GM04503 (cell line): ENCODE measurements at places on chromosomes 2 and 18.

GRCh38 chr18:35075132-35075531 lies 33.9 kb downstream of the MAPRE2 start:
- no peak for DNase-seq

DNA sequence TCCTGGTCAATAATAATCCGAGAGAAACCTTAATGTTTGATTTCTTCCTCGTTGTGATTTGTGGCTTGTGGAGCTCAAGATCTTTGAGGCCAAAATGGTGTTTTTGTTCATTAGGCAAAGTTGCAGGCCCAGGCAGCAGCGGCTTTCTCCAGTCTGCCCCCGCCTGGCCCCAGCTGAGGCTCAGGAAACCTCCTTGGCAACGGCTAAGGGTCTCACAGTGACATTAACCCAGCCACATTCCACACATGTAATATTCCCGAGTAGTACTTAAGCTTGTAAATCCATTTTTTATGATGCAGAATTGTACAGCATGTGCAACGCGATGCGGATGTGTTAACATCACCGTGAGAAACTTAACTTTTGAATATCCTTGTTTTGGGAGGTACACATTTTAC lies 200.1 kb downstream of the BCL11A start:
- DNase-seq = no peak

DNA sequence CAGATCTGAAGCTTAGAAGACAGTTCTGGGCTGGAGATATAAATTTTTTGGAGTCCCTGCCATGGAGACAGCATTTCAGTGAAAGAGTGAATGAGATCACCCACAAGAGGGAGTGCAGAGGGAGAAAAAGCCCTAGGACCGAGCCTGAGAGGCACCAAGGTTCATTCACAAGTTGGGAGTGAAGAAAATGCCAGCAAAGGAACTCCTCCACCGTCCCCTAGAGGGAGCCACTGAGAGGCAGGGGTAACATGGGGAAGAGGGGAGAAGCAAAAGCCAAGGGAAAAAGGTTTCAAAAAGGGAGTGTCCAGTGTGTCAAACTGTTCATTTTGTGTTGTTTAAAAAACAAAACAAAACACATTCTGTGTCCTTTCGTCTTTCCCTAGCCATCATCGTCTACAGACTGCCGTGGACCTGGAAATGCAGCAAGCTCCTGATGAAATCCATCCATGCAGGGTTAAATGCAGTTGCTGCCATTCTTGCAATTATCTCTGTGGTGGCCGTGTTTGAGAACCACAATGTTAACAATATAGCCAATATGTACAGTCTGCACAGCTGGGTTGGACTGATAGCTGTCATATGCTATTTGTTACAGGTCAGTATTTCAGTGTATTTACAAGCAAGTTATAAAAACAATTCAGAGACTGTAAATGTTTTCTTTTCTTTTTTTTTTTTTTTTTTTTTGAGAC lies 19.1 kb downstream of the CYBRD1 start:
- DNase-seq = no peak

DNA sequence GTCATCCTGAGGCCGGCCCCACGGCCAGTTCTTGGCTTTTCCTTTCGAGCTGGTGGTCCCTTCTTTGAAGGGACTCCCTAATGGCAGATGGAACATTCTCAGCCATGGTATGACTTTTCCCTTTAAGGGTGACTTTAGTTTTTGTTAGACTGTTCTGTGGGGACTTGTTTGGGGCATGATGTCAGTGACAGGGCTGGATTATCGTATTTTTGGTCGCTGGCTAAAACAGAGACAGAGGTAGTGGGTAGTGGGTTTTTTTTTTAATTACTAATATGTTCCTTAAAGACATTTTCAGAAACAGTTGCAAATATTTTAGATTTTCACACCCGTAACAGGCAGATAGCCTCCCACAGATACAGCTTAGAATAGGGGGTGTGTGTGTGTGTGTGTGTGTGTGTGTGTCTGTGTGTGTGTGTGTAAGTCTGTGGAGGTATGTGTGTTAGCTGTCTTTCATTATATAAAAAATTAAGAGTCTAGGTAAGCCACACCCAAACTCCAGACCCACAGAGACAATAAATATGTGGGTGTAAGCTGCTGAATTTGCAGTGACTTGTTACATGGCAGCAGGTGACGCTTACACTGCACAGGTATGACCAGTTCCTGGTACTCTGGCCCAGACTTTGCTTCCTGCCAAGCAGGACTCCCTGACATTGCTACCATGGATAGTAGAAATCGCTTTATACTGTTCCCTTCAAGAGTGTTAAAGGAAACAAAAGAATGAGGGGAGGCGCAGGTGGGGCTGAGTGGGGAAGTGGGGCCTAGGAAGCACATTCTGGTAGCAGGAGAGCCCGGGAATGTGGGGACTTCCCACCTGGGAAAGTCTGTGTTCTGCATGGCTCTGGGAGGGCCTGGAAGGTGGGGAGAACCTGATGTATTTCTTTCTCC lies 20.9 kb downstream of the NCK2 start:
- no peak for DNase-seq

DNA sequence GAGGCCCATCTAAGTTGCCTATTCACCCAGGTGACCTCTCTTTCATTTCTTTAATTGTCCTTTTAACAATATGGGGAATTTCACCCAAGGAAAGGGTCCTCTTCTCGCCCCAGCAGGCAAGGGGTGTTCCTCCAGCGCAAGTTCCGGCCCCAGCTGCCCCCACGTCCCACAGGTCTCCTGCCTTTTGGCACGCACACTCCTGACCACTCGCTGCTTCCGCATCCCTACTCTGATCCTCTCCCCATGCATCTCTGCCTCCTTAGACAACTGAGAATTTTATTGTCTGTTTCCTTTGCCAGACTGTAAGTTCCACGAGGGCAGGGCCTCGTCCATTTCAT lies 684 bp upstream of the ARPC2 start:
- no peak for DNase-seq

- no peak for DNase-seq
Measured at GRCh38 chr2:8536686-8537561, 144.9 kb upstream of the ID2 start.

GRCh38 chr18:370751-371608 lies 103.1 kb upstream of the THOC1 start:
- no peak for DNase-seq

DNA sequence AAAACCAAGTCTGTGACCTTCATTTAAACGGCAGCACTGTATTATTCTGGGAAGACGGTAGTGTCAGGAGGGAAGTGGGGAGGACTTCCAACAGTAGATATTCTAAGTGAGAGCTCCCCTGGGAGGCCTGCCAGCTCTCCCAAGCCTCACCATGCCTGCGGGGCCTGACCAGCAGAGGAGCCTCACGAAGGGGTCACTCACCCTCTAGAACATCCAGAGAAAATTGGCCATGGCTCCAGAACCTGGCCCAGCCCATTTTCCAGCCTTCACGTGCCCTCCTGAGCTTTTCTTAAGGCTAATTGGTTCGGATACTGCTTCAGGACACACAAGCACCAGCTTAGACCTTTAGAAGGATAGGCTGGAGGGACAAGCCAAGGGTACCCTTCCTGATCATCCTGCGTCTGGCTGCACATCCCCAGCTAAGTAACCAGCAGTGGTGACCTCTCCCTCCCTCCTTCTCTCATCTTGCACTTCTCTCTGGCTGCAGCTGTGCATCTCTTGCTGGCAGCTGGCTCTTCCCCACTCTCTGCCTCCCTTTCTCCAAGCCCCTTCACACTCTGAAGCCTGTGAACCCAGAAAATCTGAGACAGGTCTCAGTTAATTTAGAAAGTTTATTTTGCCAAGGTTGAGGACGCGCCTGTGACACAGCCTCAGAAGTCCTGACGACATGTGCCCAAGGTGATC lies 120.1 kb upstream of the PKDCC start:
- no peak for DNase-seq

DNA sequence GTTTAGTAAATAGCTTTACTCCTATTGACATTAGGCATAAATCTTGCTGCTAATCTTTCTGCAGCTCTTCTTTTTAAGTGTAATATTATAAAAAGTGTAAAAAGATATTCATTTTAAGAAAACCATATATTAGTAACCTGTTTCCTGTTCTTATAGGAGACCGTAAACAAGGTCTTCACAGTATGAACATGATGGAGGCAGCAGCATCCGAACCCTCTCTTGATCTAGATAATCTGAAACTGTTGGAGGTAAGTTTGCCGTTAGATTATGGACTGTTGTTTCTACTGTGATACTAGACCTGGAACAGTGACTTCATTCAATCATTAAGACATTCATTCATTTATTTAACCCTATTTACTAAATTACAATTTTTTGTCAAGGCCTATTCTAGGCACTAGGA lies 120.0 kb upstream of the FAM117B start:
- no peak for DNase-seq

DNA sequence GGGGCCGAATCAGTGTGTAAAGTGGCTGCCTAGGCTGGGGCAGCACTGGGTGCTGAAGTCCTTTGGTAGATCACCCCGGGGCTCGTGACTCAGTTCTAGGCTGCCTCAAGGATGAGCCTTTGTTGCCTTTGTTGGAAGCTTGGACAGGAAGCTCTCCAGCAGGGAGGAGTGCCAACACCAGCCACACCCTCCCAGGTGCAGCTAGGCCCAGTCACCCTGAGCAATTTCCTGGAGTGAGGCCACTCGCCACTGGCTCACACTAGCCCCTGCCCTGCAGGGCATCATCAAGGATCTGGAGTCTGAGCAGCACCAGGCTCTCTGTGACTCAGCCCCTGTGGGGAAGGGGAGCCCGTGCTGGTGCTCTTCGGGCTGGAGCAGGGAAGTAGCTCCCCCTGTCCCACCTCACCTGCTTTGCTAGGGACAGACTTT lies 6.7 kb upstream of the SDC1 start:
- DNase-seq = no peak

DNA sequence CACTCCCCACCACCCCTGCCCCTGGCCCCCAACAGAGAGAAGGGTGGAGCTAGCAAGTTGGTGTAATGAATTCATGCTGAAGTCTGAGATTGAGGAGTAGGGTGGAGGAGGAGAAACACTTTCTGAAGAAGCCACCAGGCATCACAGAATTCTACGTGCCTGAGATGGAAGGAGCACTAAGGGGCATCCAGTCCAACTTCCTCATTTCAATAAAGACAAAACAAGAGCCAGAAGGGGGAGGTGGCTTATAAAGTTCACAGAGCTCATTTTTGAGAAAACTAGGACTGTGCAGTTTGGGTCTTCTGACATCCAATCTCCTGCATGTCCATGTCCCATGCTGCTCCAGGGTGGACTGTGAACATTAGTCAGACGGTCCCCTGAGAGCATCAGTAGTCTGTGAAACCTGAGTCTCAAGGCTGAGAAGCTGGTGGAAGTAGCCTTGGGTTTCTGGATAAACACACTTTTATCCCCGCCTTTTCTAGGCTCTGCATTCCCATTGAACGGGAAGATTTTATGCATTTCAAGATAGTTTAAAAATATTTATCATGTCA lies 77.7 kb downstream of the TRIM43 start:
- no peak for DNase-seq

GRCh38 chr2:128442891-128443302 lies 124.2 kb upstream of the HS6ST1 start:
- no peak for DNase-seq

GRCh38 chr18:3689986-3690763 lies 240.2 kb downstream of the TGIF1 start:
- no peak for DNase-seq
